NCI-H345 (cell line): ENCODE measurements at places on chromosomes 7 and 10.

DNA sequence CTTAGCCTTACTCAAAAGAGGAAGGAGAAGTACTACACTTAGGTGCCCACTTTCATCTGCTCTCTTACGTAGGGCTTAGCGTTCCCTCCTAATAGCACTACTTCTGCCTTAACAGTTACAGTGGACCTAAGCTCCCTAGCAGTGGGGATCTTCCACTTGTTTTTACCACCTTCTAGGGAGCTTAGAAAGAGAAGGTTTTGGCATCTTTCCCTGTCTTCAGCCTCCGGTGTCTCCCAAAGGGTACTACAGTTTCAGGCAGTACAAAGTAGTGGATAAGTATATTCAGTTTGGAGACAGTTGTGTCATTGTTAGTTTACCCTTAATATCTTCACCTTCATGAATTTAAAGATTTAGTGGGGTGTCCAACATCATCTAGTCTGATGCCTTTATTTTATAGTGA, 14.6 kb downstream of the CHRM2 start:
- DNase-seq, result no peak

GRCh38 chr10:77072836-77073662, 564.6 kb downstream of the KCNMA1 start:
- no peak for DNase-seq

DNA sequence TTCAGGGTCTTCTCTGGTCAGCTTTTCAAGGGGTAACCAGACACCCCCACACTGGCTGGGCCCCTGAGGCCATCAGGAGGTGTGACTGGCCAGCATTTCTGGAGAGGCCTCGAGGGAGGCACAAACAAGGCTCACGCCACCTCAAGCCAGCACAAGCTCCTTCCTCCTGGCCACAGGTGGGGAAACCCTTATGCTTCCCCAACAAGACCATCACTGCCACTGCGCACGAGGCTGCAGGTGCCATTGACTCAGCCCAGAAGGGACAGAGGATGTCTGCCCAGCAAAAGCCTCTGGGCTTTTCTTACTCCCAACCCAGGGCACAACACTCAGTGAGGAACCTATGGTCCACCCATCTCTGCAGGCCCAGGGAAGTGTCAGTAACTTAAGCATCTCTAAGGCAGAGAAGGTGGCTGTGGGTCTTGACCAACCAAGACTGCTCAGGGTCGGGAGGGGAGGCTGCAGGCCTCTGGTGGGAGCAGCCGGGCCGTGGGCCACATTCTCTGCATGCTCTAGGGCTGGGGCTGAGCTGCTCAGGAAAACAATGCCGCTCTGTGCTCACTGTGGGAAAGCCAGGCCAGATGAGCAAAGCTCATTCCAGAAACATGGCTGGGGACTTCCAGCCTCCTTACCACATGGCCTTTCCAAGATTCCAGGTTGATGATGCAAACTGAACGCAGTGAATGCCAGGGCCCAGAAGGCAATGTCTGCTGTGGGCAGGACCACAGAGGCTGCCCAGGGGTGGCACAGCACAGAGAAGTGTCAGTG, 24.2 kb upstream of the RASSF4 start:
- DNase-seq, result no peak

DNA sequence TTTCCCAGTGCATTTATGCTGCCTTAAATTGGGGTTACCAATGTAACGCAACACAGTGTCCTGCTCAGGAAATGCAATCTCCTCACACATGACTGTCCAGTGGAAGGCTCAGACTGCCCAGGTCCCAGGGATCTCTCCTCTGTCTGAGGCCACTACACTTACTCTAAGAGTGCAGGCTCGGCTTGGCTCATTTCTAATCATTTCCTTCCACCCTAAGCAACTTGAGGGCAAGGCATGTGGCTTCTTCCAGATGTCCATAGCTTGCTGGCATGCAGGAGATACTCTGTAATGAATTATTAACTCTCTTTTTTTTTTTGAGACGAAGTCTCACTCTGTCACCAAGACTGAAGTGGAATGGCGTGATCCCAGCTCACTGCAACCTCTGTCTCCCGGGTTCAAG, 23.7 kb downstream of the PLAC9 start:
- no peak for DNase-seq

DNA sequence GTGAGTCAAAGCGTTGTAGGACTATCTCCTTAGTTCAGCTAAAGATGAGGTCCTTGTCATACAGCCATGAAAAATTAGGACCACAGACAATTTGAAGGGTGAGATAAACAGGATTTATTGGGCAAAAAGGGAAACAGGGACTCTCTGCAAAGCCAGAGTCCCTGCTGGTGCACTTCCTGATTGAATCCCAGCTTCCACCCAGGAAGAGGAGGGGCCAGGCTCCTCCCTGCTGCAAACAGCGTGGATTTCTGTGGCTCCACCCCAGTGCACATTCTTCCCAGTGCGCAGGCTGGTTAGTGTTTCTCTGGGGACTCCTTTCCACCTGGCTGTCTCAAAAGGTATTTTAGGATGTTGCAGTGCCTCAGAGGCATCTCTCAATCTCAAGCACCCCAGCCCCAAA, 165.4 kb upstream of the YAE1 start:
- DNase-seq, result no peak

DNA sequence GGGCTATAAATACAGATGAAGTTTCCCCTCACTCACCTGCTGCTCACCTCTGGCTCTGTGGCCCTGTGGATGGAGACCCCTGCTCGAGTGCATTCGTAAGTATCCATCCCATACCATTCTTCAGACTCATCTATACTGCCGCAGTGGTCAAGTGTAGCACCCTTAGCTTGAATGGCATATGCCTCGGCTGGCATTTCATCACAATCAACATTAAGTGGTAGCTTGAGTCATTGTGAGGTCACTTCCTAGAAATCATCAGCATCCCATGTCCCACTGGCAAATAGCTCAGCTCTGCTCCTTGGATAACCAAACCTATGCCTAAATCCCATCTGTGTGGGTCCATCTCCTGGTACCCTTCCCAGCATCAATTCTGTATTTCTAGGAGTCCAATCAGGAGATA, 38.2 kb downstream of the MDH2 start:
- DNase-seq, result no peak

- DNase-seq, result peak; percentile 90
Observed at GRCh38 chr7:68682910-68683309, 915.4 kb upstream of the AUTS2 start.

DNA sequence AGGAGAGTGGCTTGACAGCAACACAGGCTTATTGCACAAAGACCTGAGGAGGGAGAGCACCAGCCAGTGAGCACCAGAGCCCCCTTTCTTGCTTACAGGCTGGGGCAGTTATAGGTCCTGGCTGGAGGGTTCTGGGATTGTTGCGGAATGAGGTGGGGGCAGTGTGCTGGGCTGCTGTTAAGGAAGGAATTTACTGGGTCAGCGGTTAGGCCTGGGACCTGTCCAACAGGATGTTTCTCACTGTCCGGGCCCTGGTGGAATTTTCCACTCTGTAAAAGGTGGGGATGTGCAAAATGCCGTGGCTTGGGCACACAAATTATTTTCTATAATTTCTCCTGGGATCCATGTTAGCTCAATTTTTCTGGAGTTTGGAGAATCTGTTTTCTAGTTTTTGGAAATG, 757.3 kb downstream of the TYW1 start:
- DNase-seq, result no peak

GRCh38 chr7:47497367-47498096, 84.4 kb downstream of the TNS3 start:
- no peak for DNase-seq

DNA sequence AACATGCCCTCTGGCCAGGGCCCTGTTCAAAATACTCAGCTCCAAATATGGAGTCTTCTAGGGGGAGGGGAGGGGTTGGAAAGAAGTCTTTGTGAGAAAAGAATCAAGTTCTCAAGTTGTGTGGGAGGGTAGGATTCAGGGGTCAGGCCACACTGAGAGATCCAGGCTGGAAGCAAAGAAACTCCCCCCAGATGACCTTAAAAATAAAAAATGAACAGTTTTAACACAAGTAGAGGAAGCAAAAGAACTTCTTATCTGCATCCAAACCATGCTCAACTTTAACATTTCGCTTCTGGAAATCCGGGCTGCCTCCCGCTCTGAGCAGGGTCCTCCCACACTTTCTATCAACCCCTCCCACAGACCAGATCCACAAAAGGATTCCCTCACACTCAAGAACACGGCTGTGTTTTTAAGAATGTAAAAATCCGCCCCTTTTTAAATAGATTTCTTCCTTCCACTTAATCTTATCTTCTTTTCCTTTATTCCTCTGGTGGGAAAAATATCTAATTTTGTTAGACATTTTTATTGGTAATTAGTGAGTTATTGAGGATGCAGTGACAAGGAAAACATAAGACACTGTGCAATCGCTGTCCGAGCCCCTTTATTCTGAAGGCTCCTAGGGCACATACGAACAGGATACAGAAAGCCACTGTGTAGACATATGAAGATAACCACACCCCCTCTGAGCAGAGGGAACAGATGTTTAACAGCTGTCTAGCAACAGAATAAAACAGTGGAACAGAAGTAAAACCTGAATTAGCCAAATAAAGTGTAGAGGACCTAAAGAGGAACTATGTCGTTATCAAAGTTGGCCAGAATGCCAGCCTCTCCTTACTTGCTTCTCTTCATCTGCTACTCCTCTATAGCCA, 43.8 kb downstream of the CYTH3 start:
- DNase-seq, result no peak

GRCh38 chr10:5563991-5564536, 39.3 kb downstream of the CALML3 start:
- DNase-seq, result no peak

DNA sequence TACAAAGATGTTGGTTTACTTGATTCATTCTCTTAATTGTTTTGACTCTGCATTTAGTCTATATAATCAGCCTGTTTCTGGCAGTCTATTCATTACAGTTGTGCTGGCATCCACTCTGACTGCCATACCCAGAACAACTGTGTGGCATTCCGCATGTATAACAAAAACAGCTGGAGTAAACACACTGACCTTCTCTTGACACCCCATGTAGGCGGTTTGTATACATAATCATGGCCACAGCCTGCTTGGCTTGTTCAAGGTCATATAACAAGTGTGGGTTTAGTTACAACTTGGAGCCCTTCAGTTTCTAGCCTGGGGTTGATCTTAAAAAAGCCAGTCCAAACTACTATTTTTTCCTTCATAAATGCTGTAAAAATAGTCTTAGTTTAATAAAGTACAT, 70.9 kb downstream of the MBL2 start:
- DNase-seq, result no peak
